Activated CD4-positive, alpha-beta T cell treated with anti-CD3 and anti-CD28 coated beads, Interleukin-2, amount 10 ng/mL, durations not matched to agents 24 days and 14 days (primary cell): ENCODE measurements at places on chromosomes 16 and 17. TPM values are rescaled to one million over a fixed set of nuclear protein-coding genes. Genes with fewer than 3 reads are reported as not detected.
A peak's percentile ranks its signal among the peaks of the same experiment; 100 is the strongest.

- peak; percentile 70 for DNase-seq
- peaks cover 66% of the 10 kb centered on the region for H3K4me1 ChIP-seq
- peak overlapping the region; percentile 93 for H3K27ac ChIP-seq
- H3K27me3 ChIP-seq, result no peaks in the 10 kb centered on the region
- peaks cover 38% of the 10 kb centered on the region for H3K36me3 ChIP-seq
Measured at GRCh38 chr16:11793840-11794239, 3.2 kb downstream of the ZC3H7A start.

Gene MT1M
- total RNA-seq, result not detected in 2 replicates

DNA sequence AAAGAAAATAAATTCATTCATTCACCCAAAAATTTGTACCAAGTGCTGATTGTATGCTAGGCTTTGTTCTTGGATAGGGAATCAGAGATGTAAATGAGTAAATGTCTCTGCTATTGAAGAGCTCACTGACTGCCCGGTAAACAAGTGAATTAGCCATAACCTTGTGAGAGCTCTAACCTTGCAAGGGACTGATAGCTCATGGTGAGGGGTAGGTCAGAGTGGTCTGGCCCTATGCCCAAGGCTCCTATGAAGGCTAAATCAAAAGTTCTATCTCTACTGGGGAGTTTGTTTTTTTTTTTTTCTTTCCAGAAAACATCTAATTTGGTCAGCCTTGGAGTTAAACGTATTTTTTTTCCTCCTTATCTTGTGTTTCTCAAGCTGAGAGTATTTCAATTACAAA is 172.8 kb upstream of the CDH11 start:
- no peak overlapping the region for H3K27ac ChIP-seq
- no peak for DNase-seq
- H3K36me3 ChIP-seq, result no peaks in the 10 kb centered on the region
- H3K4me3 ChIP-seq, result no peak overlapping the region

GRCh38 chr16:85151603-85152413 is 39.5 kb upstream of the CIBAR2 start:
- no peak overlapping the region for H3K27ac ChIP-seq
- DNase-seq, result no peak
- H3K4me1 ChIP-seq, result no peaks in the 10 kb centered on the region
- no peaks in the 10 kb centered on the region for H3K27me3 ChIP-seq

Gene YBX2
- total RNA-seq, result 0.21 and 0.33 TPM in 2 replicates

DNA sequence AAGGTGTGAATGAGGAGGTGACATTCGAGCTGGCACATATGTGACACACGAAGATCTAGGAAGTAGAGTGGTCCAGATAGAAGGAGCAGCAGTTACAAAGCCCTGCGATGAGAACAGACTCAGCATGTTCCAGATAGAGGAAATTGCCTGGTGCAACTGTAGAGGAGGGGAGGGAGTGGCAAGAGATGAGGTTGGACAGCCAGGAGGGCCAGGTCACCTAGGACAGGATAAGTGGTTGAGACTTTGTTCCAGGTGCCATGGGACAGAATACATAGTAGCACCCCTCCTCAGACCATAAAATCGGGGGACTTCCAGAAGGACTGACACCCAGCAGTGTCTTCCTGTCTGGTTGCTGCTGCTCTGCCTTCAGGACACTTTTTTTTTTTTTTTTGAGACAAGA is 11.0 kb upstream of the CENPT start:
- H3K4me1 ChIP-seq, result peaks cover 27% of the 10 kb centered on the region
- no peaks in the 10 kb centered on the region for H3K27me3 ChIP-seq
- DNase-seq, result no peak
- H3K4me3 ChIP-seq, result no peak overlapping the region
- peaks cover 14% of the 10 kb centered on the region for H3K36me3 ChIP-seq
- peak overlapping the region; percentile 57 for H3K27ac ChIP-seq

DNA sequence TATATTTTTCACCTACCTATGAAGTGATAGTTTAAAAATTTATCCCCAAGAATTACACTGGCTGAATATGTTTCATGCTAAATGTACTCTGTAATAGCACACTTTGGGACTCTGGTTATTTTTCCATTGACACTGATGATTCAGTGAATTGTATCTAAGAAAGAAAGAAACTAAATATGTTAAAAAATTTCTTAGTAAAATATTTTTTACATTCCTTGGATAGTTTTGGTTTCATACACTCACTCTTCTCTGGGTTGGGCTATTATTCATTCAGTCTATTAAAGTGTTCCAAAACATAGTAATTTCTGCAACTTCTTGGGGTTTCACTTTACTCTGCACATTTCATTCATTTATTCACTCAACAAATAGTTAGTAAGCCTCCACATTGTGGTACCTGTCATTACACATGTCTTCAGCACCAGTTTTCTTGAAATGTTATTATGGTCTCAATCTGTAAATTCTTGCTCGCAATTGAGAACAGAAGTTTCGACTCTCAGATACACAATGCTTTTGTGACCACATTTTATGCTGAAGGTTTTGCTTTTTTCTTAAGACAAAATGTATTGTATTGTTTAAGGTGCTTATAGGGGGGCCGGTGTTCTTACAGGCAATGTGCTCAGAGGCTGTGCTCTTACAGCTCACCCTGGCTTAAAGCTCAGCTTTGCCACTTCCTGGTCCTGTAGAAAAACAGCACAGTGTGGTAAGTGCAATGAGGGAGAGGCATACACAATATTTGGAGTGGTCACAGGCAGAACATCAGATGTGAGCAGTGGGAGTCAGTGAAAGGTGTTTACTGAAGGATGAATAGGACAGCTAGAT is 17.4 kb downstream of the CNTNAP4 start:
- H3K4me3 ChIP-seq, result no peak overlapping the region
- no peaks in the 10 kb centered on the region for H3K27me3 ChIP-seq
- H3K4me1 ChIP-seq, result no peaks in the 10 kb centered on the region
- DNase-seq, result no peak

DNA sequence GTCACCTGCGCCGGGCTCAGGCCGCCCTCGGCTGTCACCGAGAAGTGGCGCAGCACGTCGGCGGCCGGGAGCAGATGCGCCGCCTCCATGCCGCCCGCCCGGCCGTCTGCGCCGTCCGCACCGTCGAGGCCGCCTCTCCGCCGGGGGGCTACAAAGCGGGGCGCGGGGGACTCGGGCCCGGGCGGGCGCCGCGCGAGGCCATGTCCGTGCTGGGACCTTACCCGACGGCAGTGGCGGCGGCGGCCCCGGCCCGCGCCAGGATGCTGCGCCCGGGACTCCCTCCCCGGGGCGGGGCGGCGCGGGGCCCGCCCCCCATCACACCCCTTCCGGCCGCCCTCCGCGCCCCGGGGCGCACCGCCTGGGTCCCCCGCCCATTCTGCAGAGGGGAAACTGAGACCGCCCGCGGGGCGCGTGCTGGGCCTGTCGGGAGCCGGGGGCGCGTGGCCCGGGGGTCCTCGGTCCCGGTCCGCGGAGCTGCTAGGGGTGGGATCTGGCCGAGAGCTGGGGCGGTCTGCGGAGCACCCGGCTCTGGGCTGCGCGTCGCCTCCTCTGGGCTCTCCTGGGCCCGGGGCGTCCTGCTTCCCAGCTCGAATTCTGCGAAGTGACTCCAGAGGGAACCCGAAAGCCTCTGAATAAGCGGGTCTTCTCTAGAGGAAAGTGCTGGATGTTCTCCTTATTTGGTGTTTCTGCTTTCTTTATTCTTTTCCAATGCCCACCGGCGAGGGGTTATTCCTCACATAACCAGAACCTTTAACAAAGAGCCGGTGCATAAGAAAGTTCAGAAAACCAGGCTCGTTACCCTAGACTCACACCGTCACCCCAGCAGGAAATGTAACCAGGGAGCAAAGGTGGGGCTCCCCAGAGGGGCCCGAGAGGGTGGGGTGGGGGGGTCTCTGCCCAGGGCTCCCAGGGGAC is at the start of gene ATP2A3:
Gene ATP2A3 (minus strand): TSS at position 235 of the 915 bp plus-strand sequence. CDS start 146 bp downstream, at position 89.
- H3K4me3 ChIP-seq, result peak within 1 kb of the TSS; percentile 90
- no peaks in the 10 kb centered on the region for H3K27me3 ChIP-seq
- H3K4me1 ChIP-seq, result peaks cover 39% of the 10 kb centered on the region
- H3K36me3 ChIP-seq, result peaks cover 6% of the 10 kb centered on the region
- peak; percentile 91 for DNase-seq

DNA sequence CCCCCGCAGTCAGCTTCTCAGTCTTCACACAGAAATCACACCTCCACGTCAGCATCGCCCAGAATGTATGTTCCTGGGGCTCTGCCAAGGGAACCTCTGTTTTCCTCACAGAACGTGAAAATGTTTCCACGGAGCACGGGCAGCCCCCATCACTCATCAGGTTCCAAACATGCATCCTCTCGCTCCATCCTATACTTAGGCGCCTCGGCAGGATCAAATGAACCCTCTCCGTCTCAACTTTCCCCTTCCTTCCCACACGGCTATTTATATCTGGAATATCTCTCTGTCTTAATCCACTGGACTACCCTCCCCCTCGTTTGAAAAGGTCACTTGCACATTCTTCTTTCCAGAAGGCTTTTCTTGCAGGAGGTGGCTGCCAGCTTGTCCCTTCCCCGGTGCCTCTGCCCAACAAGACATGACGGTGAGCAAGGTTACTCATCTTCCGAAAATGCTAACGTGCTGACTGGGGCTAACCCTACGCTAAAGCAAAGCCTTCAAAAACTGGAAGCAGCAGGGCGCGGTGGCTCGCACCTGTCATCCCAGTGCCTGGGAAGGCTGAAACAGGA is 21.6 kb downstream of the NXN start:
- H3K27me3 ChIP-seq, result peaks cover 2% of the 10 kb centered on the region
- no peaks in the 10 kb centered on the region for H3K36me3 ChIP-seq
- no peak overlapping the region for H3K4me3 ChIP-seq
- H3K27ac ChIP-seq, result no peak overlapping the region
- no peak for DNase-seq

GRCh38 chr17:7043497-7044198 is at the start of gene SLC16A11:
Gene SLC16A11 (minus strand): TSS chr17:7044092. CDS start chr17:7043513, 579 bp downstream.
- H3K27me3 ChIP-seq, result peaks cover 15% of the 10 kb centered on the region
- H3K4me3 ChIP-seq, result peak within 1 kb of the TSS; percentile 69
- peak; percentile 71 for DNase-seq
- H3K4me1 ChIP-seq, result peaks cover 29% of the 10 kb centered on the region
- peak within 1 kb of the TSS; percentile 15 for H3K27ac ChIP-seq
- peaks cover 5% of the 10 kb centered on the region for H3K36me3 ChIP-seq

Gene PIK3R5
- total RNA-seq, result 32.6 and 36.8 TPM in 2 replicates

DNA sequence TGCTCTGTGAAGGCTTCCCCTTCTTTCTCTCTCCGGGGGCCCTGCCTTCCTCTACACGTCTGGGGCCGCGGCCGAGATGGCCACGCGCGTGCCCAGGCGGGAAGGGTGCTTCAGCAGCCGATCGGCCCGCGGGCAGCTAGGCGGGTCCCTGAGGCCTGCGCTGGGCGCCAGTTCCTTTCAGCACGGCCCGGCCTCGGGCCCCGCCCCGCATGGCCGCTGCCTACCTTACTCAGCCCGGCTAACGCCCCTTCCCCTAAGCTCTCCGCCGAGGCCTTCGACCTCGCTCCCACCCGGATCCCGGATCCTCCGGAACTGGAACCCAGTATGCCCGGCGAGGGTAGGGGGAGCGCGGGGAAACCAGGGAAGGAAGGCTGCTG is 335 bp downstream of the TMEM11 start:
- H3K27ac ChIP-seq, result peak overlapping the region; percentile 95
- H3K36me3 ChIP-seq, result peaks cover 22% of the 10 kb centered on the region

DNA sequence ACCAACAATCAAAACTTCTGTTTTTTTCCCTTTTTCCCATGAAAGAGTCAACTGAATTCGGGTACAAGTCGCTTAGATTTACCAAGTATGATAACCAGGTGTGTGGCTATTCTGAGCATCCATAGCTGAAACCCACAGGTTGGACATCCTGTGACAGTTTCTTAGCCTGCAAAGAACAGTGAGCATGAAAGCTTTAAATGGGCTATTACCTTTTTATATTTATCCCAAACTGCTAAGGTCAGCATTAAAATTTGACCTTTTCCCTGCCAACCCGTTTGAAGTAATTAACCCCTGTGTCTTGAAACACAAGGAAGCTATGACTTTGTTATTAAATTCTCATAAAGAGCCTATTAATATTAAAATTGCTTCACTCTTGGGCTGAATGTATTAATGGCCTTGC is 1065.0 kb upstream of the RBFOX1 start:
- no peak overlapping the region for H3K27ac ChIP-seq
- H3K4me3 ChIP-seq, result no peak overlapping the region
- no peak for DNase-seq
- H3K27me3 ChIP-seq, result no peaks in the 10 kb centered on the region
- H3K36me3 ChIP-seq, result peaks cover 2% of the 10 kb centered on the region

- peaks cover 42% of the 10 kb centered on the region for H3K36me3 ChIP-seq
- H3K4me3 ChIP-seq, result no peak overlapping the region
- H3K27ac ChIP-seq, result no peak overlapping the region
- H3K27me3 ChIP-seq, result no peaks in the 10 kb centered on the region
- DNase-seq, result no peak
Measured at GRCh38 chr17:77160091-77160874, 19.5 kb downstream of the SEC14L1 start.

GRCh38 chr16:80594756-80595155 is 54.0 kb downstream of the DYNLRB2 start:
- H3K4me1 ChIP-seq, result peaks cover 30% of the 10 kb centered on the region
- H3K27ac ChIP-seq, result no peak overlapping the region
- no peak for DNase-seq
- H3K36me3 ChIP-seq, result peaks cover 46% of the 10 kb centered on the region
- no peak overlapping the region for H3K4me3 ChIP-seq
- H3K27me3 ChIP-seq, result peaks cover 6% of the 10 kb centered on the region

GRCh38 chr17:55430541-55431288 is 9.1 kb upstream of the MMD start:
- no peak overlapping the region for H3K27ac ChIP-seq
- H3K4me1 ChIP-seq, result peaks cover 36% of the 10 kb centered on the region
- peaks cover 12% of the 10 kb centered on the region for H3K27me3 ChIP-seq
- H3K36me3 ChIP-seq, result no peaks in the 10 kb centered on the region
- H3K4me3 ChIP-seq, result no peak overlapping the region
- no peak for DNase-seq

GRCh38 chr17:66420961-66421371 is 118.6 kb downstream of the PRKCA start:
- peaks cover 61% of the 10 kb centered on the region for H3K4me1 ChIP-seq
- H3K27me3 ChIP-seq, result no peaks in the 10 kb centered on the region
- H3K27ac ChIP-seq, result peak overlapping the region; percentile 14
- H3K36me3 ChIP-seq, result peaks cover 18% of the 10 kb centered on the region
- no peak overlapping the region for H3K4me3 ChIP-seq

Gene WNT3
- total RNA-seq, result 0.05 and 0.07 TPM in 2 replicates

DNA sequence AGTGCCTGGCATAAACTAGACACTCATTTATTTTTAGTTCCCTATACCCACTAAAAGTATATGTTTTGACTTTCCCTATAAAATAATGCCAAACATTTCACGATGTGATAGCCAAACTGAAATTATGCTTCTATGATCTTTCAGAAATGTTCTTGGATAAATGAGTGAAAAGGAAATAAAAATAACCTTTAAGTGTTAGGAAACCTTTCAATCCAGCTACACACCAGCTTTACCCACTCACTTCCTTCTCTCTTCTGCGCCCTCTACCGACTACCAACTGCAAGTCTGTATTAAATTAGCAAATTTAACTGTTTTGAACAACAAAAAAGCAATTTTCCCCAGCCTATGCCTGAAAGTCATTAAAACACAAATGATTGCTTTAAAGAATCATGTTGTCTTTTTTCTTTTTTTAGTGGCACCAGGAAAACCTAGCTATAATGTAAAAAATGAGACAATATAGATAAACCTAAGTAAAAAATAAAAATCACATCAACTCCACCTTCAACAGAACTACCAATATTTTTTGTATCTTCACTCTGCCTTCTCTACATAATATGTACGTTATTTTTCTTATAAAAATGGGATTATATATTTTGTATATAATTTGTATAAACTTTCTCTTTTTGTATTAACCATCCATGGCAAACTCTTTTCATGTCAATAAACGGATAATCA is 13.2 kb upstream of the TMEM100 start:
- no peak overlapping the region for H3K27ac ChIP-seq
- H3K27me3 ChIP-seq, result peaks cover 31% of the 10 kb centered on the region
- H3K4me1 ChIP-seq, result peaks cover 18% of the 10 kb centered on the region
